Hematopoietic multipotent progenitor cell treated with erythropoietin and hydrocortisone succinate and interleukin-3 and kit ligand, for 8 days (in vitro differentiated cells): ENCODE measurements at places on chromosomes 6 and 20.

DNA sequence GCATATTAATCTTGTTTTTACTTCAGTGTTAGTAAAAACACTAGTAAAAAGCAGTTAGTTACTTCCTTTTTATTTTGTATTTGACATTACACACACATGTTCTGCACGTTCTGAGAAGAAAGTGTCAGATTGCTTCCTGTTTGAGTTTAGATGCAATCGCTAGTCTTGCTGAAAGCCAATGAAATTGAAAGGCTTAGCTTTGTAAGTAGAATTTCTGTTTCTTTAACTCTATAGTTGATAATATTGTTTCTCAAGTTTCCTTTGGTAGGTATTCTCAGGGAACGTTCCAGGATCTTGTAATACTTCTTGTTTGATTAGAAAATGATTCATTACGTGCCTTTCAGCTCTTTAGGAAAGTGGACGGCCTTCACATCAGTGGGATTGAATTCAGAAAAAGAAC, 55.0 kb downstream of the CDKAL1 start:
- no peak for DNase-seq

DNA sequence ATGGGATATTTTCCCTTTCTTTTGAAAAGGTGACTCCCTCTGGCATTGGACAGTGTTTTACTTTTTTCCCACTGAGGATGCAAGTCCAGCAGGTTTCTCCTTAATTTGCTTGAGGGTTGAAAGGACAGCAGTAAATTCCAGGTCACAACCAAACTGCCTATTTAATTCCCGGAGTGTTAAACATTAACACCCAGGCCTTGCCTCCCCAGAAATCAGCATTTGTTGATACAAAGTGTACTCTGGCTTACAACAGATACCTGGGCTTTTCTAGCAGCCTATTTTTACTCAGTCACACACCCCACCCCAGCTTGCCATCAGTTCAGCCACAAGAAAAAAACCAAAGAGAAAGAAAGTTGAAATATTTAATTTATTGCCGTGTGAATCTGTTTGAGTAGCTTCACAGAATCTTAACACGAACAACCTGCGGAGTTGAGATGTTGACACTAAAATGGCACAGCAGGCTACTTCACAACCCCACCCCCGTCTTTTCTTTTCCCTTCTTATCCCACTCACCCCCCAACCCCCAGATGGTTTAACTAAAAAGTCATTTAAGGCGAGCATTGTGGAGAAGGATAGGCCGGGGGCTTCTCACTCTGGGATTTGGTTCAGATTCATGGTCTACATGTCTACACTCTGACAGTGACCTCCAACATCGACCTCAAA, 45.7 kb downstream of the MYLIP start:
- DNase-seq: no peak

GRCh38 chr6:42532038-42532669, 31.7 kb upstream of the UBR2 start:
- peak; percentile 78 for DNase-seq

GRCh38 chr6:8829796-8830195, 394.5 kb upstream of the SLC35B3 start:
- no peak for DNase-seq

DNA sequence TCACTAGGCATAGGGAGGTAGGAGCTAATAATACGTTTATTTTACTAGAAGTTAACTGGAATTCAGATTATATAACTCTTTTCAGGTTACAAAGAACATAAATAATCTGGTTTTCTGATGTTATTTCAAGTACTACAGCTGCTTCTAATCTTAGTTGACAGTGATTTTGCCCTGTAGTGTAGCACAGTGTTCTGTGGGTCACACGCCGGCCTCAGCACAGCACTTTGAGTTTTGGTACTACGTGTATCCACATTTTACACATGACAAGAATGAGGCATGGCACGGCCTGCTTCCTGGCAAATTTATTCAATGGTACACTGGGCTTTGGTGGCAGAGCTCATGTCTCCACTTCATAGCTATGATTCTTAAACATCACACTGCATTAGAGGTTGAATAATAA, 1.1 kb downstream of the HFE start:
- DNase-seq: no peak

DNA sequence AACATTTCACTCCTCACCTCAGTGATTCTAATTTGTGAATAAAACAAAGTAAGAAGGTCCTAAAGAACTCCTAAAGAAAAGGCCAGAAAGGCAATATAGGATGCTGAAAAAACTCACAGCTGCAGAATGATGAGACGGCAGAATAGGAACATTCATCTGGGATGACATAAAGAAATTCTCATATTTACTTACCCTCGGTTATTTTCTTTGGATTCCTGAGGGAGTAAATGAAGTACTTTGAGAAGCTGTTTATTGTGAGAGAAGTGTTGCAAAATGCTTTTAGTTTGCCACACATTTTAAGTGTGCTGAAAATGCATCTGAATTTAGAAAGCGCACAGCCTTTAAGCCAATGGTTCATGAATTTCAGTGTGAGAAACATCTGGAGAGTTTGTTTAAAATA, 35.7 kb upstream of the RBL1 start:
- DNase-seq: no peak

DNA sequence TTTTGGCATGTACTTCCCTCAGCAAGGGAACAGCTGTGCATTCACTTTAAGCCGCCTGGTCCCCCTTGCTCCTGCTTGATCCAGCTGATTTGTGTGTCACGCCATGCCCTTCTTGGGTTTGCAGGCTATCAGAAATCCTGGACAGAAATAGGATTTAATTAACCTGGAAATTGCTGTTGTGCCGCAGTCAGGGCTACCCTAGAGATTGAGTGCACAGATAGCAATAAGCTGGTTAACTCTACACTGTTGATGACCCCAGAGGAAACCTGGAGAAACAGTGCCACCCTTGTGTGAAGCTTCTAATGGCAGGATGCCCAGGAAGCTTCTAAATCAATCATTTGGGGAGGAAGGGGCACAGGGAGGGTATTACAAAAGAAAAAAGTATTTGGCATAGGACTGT, 199.0 kb downstream of the JARID2 start:
- DNase-seq: peak; percentile 53

- peak; percentile 85 for DNase-seq
These were observed 46.2 kb downstream of the SLC22A23 start for GRCh38 chr6:3410385-3411360.

DNA sequence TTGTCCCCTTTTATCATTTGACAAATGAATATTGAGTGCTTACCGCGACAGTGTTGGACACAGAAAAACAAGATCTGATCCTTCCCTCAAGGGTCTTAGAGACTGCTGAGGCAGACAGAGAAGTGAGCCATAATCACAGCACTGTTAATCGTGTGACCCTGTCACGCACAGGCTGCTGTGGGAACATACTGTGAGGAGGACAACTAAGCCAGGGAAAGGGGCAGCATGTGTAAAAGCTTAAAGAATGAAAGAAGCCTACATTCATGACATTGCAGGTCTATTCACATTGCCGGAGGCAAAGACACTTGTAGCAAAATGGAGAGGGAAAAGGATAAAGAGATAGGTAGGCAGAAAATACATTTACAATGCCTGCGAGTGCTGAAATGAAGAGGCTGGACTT, 32.7 kb downstream of the TRDN start:
- no peak for DNase-seq

DNA sequence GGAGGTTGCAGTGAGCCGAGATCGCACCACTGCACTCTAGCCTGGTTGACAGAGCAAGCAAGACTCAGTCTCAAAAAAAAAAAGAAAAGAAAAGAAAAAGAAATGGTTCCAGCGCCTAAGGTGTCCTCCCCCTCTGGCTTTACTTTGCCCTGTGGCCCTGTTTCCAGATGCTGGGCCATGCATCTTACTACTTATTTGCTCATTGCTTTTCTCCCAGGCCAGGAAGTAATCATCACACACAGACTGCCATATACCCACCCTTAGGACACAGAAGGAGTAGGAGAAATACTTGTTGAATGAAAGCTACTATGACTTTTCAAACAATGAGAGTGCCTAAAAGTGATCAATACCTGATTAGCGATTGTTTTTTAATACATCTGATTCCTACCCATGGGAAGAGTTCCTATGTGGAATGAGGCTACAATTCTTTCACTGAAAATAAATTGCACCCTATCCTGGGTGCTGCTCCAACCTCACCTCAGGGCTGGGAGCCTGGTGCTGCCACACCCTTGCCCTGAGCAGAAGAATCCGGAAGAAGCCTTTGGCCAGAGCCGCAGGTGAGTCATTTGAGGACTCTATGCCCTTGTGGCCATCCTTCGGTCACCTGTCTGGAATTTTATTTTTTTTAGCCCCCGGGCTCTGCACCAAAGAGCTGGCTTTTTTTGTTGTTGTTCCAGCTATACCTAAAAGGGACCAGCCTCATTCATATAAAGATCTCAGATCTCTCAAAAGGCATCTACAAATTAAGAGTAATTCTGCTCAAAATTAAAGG, 22.7 kb upstream of the TFAP2C start:
- DNase-seq: no peak

DNA sequence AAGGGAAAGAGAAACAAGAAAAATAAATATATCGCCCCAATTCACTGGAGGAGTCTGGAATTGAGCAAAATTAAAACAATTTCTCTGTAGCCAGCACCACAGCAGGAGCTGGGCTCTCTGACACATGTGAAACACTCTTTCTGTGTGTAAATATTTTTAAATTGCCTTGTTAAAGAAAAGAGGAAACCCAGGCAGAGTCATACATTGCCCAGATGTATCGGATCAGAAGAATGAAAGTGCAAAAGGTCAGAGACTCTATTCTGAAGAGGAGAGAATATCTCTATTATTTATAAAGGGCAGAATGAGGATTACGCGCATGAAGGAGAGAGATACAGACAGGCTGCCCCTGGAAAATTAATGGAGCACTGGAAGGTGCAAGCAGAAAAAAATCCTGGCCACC, 127.0 kb upstream of the MAN1A1 start:
- no peak for DNase-seq

GRCh38 chr6:31794866-31795615, 511 bp downstream of the VARS1 start:
- no peak for DNase-seq

DNA sequence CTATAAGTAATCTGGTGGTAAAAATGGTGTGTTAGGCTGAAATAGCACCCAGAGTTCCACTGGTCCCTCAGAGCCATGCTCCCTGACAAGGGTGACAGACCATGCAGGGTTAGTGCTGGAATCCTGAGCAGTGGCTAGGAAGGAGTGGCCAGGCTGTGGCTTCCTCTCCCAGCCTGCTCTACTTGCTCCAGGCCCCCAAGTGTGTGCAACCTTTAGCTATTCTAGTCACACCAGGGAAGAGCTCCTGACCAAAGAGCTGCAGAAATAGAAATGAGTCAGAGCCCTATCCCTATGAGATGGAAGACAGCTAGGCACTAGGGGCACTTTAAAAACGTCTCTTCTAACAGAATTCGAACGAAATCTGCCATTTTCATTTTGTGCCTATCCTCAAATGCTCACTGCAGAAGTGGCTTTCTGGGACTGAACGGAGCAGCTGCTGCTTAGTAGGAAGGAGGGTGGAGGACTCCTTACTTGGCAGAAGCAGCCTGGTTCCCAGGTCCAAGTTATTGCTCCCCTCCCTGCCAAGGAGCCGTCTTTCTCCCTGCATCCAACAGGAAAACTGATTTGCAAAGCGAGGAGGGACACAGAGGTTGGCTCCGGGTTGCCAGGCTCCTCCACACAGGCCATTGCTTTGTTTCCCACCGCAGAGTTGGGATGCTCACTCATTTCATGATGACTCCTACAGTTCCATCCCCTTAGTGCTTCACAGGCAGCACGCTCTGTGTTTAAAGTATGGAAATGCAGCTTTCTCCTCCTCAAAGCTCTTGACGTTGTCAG, 754.5 kb downstream of the C6orf118 start:
- DNase-seq: no peak

DNA sequence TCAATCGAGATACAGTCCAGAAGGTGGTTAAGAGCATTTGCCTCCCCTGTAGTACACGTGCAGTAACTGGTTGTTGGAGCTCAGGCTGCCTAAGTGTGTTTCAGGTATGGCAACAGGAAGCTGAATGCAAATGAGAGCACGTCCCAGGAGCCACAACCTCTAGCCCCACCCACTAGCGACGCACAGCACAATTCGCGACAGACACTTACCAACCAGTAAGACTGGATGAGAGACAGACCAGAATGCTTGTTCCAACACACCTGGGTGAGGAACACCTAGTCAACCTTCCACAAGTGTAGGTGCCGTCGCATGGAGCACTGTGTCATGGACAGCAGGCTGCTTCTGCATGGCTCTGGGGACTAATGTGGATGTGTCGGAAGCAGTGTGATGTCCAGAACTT, 7.2 kb upstream of the SERPINB1 start:
- no peak for DNase-seq

GRCh38 chr20:37245216-37246150, 16.1 kb downstream of the GHRH start:
- DNase-seq: no peak

- no peak for DNase-seq
These were observed 386.8 kb downstream of the SAMD5 start for GRCh38 chr6:147895272-147895671.

DNA sequence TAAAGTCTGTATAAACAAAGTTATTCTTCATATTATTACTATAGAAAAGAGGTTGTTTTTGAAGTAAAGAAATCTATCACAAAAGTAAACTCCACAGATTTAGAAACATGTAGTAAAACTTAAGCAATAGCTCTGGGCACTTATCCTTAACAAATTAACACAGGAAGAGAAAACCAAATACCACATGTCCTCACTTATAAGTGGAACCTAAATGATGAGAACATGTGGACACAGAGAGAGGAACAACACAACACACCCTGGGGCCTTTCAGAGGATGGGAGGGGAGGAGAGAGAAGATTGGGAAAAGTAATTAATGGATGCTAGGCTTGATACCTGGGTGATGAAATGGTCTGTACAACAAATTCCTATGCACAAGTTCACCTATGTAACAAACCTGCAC, 57.2 kb downstream of the C6orf58 start:
- DNase-seq: no peak

DNA sequence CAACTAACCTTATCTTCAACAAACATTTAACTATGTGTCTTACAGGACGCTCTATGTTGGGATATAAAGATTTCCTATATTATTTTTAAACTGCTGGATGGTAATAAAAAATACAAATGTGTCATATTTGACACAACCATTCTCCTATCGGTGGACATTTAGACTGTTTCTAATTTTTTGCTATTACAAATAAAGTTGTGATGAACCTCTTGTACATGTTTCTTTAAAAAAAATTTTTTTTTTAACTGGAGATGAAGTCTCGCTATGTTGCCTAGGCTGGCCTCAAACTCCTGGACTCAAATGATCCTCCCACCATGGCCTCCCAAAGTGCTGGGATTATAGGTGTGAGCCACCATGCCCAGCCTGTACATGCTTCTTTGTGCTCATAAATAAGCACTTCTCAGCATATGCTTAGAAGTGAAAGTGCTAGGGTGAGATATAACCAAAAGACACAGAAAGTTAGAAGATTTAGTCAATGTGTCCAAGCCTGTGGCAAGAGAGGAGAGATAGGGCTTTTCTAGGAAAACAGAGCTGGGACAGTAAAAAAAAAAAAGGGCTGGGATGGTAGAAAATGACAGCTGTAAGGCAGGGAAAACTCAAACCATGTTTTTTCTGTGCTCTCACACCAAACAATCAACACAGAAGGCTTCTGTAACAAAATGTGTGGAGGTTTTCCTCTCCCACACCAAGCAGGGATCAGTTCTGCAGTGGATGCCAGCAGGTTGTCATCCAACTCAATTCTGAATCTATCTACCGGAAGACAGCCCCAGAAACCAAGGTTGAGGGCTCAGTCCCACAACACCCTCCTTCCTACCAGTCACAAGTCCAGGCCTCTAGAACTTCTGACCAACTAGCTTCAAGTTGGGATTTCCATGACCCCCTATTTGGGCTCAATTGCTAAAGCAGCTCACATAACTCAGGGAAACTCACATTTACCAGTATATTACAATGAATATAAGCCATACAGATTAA, 70.0 kb upstream of the SMIM29 start:
- DNase-seq: peak; percentile 80

GRCh38 chr6:163620101-163620500, 205.6 kb downstream of the QKI start:
- no peak for DNase-seq

GRCh38 chr6:33709605-33710295, 1.8 kb downstream of the UQCC2 start:
- no peak for DNase-seq
